ENCODE measurements at places on chromosomes 13 and 19.

DNA sequence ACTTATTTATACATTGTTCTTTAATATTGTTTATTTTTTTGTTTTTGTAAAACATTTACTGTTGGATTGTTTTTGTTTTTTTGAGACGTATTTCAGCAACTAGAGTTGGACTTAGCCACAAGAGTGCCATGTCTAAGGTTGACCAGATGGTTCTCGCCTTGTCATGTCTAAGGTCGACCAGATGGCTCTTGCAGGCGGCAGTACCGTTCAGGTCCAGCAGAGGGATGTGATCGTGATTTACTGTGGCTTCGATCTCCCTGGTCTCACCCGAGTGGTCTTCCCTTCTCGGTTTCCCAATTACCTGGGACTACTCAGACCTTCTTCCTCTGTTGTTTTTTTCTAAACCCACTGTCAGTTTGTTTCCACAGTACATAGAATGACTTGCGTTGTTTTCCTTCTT is 1438.6 kb downstream of the UQCRFS1 start:
- DNase-seq, result no peak

GRCh38 chr19:38654628-38655055 is 7.2 kb downstream of the ACTN4 start:
- no peak for DNase-seq

GRCh38 chr19:14395262-14395661 is 14.0 kb downstream of the ADGRE5 start:
- DNase-seq, result no peak

DNA sequence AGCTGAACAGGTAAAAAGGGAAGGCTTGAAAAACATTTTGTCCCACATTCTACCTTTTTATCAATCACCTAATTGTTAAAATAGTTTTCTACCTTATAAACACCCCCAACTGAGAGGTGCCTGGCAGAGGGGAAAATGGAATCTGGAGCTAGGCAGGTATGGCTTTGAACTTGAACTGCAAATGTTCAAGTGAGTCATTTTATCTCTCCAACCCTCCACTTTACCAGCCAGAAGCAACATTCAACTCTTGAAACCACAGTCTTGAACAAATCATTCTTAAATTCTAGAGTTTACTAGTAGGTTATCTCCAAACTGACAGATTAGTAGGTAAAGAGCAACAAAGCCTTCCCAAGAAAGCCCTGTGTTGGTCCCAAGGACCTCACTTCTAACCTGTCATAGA is 116.9 kb downstream of the ABCC4 start:
- no peak for DNase-seq

DNA sequence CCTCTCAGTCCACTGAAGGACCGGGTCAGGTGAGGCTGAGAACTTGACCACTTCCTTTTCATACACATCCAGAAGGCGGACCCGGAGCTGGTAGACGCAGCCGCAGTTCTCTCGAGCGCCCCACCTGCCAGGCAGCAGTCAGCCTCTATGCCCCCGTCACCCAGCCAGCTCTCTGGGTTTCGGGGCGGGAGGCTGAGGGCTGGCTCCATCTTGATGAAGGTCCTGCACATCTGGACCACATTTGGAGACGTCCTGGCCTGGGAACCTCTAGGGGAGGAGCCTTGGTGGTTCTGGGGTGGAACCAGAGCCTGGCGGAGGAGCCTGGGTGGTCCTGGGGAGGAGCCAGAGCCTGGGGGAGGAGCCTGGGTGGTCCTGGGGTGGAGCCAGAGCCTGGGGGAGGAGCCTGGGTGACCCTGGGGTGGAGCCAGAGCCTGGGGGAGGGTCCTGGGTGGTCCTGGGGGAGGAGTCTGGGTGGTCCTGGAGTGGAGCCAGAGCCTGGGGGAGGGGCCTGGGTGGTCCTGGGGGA is 14.3 kb downstream of the MRPS12 start:
- no peak for DNase-seq

DNA sequence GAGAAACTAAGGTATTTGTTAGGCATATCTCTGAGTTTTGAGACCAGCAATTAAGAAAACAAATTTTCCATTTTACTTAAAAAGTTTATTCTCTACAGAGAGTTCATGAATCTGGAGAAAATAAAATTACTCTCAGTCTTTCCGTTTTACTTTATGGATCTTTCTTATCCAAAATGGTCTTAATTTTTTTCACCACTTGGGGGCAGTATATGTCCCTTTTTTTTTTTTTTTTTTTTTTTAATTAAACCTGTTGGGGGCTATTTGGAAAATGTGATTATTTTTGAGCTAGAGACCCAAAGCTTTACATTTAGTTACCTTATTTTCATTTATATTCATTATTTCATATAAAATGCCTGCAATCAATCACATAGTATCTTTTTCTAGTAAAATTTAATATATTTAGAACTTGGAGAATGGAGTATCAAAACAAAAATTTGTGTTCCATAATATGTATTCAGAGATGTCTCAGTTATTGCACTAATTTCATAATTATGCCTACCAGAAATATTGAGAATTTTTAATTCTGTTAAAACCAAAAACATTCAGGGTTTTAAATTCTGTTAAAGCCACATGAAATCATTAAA is 27.1 kb downstream of the PIBF1 start:
- DNase-seq, result no peak

DNA sequence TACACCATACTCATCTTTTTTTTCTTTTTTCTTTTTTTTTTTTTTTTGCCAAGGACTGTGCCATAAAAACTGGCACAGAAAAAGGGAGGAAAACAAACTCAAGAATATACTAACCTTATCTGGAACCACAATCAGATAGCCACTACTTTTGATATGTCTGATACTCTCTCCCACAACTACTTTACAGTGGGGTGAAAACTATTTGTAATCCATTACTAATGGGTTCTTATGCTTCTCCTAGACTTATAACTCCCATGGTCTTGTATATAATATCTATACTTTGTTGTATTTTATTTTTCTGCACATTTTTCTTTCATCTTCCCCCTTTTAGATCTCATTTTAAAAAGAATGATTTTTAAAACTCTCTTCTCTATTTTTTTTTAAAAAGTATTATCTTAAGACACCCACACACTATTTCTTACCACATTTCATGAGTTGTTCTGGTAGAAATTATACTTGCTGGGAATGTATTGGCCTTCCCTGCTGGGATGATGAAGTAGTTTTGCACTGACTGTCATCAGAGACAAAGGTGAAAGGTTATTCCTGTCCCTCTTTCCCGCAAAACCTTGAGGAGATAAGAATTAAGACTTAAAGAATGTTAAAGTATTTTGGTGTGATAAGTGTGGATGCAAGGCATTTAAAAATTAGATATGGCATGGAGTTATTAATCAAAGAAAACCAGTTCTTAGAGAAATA is 146.7 kb upstream of the KLF12 start:
- DNase-seq, result no peak

DNA sequence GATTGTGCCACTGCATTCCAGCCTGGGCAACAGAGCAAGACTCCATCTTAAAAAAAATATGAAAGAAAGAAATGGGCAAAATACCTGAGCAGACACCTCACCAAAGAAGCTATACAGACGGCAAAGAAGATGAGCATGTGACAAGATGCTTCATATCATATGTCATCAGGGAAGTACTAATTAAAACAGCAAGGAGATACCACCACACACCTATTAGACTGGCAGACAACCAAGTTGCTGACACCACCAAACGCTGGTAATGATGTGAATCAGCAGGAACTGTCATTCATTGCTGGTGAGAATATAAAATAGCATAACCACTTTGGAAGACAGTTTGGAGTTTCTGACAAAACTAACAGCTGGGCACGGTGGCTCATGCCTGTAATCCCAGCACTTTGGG is 11.5 kb upstream of the TFDP1 start:
- no peak for DNase-seq

DNA sequence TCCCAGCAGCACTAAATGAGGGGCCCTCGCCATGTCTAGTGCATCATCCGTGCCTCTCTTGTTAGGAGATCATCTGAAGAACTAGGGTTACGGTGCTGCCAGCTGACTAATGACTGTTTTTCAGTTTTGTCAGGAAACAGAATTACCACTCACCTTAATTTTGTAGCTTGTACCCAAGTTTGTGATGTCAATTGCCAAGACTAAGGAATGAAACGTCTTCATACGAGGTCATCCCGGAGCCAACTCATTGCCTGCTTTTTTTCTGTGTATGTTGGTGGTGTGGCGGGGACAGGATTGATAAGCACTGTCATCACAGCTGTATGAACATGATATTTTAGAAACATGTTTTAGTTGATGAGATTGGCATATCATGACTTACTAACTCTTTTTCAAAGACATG is 100.6 kb downstream of the TNFRSF19 start:
- DNase-seq, result no peak

DNA sequence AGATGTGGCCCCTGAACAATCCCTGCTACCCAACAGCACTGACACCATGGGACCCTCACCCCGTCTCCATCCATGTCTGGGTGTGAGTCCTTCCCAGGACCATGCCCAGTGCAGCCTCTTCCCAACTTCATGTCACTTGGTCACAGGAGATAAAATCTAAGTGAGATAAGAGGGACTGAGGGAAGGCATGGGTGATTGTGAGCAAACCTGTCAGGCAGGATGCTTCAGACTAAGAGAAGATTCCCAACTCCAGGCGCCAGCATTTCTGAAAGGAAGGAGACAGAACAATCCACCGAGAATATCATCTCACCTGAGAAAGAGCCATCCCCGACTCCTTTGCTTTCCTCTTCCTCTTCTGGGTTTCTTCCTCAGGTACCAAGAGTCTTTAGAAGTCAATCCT is 7.5 kb downstream of the ZNF320 start:
- DNase-seq, result no peak

- DNase-seq, result peak; percentile 48
These were observed 21.9 kb upstream of the CPB2 start for GRCh38 chr13:46126552-46127357.

DNA sequence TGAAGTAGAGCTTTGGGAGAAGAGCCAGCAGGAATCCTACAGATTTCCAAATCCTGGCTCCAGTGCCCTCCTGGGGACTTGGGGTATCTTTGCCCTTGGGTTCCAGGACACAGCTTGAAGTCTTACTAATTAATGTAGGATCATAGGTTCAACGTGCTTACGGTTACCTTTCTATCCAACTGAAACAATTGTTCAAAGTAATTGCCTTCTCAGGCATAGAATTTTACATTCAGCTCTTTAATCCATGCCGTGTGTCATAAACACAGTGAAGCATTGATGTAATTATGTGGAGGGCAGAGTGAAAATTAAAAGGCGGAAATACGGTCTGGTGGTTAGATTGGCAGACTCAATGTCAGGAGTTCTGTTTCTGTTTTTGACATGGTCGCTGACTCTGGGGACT is 170.4 kb downstream of the COG6 start:
- no peak for DNase-seq

DNA sequence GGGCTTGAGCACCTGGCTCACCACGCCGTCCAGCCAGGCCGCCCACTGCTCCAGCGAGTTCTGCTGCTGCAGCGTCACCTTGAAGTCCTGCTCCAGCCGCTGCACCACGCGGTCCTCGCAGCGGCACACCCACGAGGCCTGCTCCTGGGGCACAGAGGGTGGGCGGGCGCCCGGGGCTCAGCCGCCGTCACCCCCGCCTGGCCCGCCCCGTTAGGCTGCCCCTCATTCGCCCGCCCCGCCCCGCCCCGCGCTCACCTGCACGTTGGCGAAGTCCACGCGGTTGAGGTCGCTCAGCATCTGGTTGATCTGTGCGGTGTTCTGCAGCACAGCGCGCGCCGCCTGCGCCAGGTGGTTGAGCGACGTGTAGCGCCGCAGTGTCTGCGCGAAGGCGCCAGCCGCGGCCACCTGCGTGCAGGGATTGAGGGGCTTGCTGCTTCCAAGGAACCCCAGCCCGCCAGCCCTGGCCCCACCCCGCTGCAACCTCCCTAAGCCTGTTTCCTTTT is 11.3 kb downstream of the DCAF15 start:
- no peak for DNase-seq

DNA sequence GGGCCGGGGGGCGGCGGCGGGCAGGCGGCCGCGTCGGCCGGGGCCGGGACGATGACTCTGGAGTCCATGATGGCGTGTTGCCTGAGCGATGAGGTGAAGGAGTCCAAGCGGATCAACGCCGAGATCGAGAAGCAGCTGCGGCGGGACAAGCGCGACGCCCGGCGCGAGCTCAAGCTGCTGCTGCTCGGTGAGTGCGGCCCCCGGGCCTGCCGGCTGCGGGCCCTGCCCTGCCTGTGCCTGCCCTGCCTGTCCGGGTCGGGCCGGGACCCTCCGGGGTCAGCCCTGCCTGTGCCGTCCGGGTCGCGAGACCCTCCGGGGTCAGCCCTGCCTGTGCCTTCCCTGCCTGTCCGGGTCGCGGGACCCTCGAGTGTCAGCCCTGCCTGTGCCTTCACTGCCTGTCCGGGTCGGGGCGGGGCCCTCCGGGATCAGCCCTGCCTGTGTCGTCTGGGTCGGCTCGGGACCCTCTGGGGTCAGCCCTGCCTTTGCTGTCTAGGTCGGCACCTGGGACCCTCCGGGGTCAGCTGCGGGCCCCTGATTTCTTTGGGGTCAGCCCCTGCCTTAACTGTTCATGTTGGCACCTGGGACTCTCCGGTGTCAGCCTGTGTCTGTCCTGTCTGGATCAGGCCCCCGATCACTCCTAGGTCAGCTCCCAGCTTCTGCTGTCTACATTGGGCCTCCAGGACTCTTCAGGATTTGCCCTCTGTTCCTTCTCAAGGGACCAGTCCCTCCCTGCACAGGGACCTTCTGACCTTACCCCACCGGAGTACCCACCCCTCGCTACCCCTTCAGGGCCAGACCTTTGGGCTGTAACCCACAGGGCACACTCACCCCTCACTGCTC is 659 bp downstream of the GNA11 start:
- DNase-seq, result no peak

GRCh38 chr13:76267216-76267615 is 619.0 kb downstream of the KCTD12 start:
- DNase-seq, result no peak

GRCh38 chr19:16449330-16449961 is 22.3 kb downstream of the EPS15L1 start:
- DNase-seq, result no peak

GRCh38 chr13:109678459-109678858 is 107.9 kb downstream of the IRS2 start:
- no peak for DNase-seq

- no peak for DNase-seq
These were observed 50.6 kb downstream of the IPO5 start for GRCh38 chr13:98004107-98004506.

- DNase-seq, result no peak
These were observed 351.1 kb downstream of the DCT start for GRCh38 chr13:94128430-94128829.

DNA sequence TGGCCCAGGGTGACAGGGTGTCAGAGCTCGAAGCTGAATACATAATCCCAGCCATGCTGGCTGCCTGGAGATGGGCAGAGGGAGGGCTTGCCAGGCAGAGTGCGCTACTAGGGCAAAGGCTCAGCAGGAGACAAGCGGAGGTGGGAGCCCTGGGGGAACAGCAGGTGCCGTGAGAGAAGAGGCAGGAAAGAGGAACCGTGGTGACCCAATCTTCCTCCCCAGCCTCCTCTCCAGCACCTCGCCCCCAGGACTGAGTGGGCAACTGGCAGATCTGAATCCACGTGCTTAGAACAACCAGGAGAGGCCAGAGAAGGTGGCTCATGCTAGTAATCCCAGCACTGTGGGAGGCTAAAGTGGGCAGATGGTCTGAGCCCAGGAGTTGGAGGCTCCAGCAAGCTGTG is 11.0 kb upstream of the CCL25 start:
- no peak for DNase-seq

Data from stimulated activated CD4-positive, alpha-beta T cell treated with anti-CD3 and anti-CD28 coated beads, Interleukin-1b, Interleukin-23, amount 100 ng/mL, for 4 hours (primary cell).